Prostate gland (tissue), 2 donors: ENCODE measurements at places on chromosomes 6 and 20. TPM values are rescaled to one million over a fixed set of nuclear protein-coding genes. Genes with fewer than 3 reads are reported as not detected.

DNA sequence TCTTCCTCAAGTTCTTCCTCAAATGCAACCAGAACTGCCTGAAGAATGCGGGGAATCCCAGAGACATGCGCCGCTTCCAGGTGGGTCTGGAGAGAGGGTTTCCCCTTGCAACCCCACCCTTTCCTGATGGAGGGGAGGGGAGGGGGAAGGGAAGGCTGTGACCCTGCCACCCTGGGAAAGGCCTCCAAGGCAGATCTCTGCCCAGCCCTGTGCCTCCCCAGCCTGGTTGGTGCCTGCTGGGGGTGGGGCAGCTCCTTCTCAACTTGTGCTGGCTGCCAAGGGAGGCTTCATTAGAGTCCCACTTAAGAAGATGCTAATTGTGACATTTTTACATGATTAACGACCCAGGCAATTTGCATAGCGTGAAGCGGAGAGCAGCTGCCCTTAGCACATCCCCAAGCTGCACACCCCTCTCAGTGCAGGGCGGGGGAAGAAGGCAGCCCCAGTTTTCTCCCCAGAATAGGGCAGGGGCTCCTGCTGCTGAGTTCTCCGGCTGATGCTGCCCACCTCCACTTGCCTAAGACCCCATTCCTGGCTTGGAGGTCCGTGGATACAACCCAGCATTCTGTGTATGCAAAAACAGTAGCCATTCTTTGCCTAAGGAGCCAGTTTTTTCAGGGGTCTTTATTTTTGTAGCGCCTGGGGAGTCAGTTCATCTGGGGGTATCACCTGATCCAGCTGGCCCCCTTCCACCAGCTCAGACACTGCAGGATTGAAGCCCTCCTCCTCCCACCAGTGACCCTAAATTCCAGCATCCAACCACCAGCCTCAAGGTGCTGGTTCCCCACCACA, 51.7 kb downstream of the CPXM1 start:
- no peak for DNase-seq

- no peak for DNase-seq
Observed at GRCh38 chr6:42417641-42418112, 34.0 kb downstream of the TRERF1 start.

DNA sequence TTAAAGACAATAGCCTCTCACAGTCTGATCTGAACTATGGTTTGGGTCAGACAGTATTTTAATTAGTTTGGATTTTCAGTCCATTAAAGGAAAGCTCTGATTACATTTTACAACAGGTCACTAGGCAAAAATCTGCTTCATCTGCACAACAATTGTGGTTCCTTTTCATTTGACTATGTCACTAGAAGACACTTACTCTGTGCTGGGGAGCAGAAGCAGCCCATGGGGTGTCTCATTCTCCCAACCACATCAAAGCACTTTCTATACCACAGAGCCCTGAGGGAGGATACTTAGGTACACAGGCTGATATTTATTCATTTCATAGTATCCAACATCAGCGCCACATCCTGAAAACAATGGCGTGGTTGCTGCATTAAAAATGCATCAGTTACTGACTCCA, 36.6 kb upstream of the HDAC2 start:
- no peak for DNase-seq

GRCh38 chr6:132199343-132199742, 201.9 kb downstream of the MOXD1 start:
- no peak for DNase-seq

DNA sequence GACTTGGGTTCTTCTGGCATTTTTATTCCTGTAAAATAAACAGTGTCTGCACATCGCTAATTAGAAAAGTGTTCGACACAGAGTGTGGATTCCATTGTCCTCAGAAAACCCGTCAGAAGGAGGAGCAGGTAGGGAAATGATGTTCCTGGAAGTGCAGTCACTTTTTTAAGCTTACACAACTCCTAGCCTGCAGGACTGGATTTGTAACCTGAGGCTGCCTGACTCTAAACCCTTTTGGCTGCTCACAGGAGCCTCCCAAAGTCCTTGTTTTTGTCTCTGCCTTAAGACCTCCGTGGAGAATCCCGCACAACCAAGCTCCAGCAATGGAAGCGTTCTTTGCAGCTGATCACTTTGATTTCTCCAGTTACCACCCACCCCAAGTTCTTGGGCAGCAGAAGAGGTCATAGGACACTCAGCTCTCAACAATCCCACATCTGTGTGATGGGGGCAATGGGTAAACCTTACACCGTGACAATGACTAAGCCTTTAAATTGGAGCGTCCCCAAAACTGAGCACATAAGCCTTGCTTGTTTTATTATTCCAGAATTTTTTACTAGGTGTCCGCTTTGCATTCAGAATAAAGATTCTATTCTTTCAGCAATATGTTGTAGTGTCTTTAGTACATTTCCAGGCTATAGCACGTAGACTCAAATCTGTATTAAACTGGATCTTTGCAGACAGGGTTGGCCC, 227.9 kb downstream of the TBXT start:
- no peak for DNase-seq

DNA sequence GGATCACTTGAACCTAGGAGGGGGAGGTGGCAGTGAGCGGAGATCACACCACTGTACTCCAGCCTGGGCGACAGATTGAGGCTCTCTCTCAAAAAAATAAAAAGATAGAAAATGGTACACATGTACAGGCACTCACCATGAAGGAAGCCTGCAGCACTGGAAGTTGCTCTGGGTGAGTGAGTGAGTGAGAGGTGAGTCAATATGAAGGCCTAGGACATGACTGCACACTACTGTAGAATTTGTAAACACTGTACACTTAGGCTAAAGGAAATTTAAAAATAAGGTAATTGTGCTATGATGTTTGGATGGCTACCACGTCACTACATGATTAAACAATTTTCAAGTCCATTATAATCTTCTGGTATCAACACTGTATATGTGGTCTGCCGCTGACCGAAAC, 216.2 kb downstream of the FOXC1 start:
- DNase-seq: no peak

DNA sequence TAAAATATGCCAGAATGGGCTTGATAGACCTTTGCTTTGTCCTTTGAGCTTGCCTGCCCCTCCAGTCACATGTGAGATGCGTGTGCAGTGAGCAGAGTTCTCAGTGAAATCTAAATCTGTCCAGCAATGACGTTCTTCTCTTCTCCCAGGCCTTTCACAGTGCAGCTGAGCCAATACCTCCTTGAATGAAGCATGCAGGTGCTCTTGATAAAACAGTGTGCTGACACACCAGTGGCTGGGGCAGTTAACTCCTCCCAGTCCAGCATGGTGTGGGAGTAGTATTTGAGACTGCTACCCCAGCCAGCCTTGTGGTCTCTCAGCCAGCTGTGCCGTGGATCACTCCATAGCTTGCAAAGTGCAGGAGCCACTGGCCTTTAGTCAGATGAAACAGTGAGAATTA, 240.5 kb downstream of the FARS2 start:
- DNase-seq: no peak

GRCh38 chr6:99485395-99485773, 29.8 kb downstream of the USP45 start:
- DNase-seq: no peak

- no peak for DNase-seq
Observed at GRCh38 chr20:61525781-61526431, 273.8 kb downstream of the CDH4 start.

- DNase-seq: no peak
Observed at GRCh38 chr6:158283304-158283980, 28.8 kb upstream of the TULP4 start.

- peak; percentile 45 for DNase-seq
Observed at GRCh38 chr20:21702553-21703470, 2.7 kb upstream of the PAX1 start.

GRCh38 chr6:105781915-105782314, 304.2 kb upstream of the PRDM1 start:
- no peak for DNase-seq

GRCh38 chr6:110357664-110358552, at the start of gene METTL24:
METTL24 (minus strand) TSS chr6:110358349; CDS start chr6:110358272, 77 bp downstream.
- DNase-seq: no peak

GRCh38 chr6:783966-784735, 91.2 kb upstream of the EXOC2 start:
- DNase-seq: no peak

DNA sequence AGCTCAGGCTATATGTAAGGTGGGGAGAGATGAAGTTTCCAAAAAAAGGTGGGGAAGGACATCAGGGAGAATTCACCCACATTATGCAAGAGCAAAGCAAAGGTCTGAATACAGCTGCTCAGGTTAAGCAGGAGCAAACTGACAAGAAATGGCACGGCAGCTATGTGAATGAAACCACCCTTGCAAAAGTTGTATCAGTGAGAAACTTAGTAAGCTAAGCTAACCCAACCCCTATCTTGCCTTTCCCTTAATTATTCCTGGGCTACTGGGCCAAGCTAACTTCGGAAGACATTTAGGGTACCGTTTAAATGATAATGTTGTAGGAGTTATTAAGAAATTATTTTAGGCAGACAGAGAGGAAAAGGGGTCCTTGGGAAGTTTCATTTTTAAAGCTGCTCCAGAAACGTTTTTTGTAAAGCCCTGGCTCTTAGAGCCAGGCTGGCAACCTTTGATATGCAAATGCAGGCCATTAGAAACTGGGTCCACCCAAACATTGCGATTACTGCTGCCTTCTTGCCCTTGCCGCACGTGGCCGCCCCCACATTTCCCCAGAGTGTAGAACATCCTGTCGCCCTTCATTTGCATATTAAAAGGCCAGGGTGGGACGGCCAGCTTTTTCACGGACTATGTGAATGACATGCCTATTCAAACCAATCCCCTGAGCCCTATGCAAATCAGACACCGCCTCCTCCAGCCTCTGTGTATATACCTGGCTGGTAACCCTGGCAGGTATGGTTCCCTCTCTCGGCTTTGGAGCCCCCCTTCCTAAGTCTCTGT, 60.5 kb upstream of the SAMD5 start:
- no peak for DNase-seq

- no peak for DNase-seq
Observed at GRCh38 chr6:39378960-39379425, 56.5 kb upstream of the KCNK16 start.

GRCh38 chr6:157326979-157327378, 3.7 kb upstream of the TMEM242 start:
- no peak for DNase-seq

ZSCAN23 gene
- 5.3 TPM for total RNA-seq

EXOC2 gene
- 18.2 TPM for total RNA-seq

CAGE1 gene
- total RNA-seq: 0.09 TPM

LAMP5 gene
- 0.14 TPM for total RNA-seq

OPN5 gene
- 0.85 TPM for total RNA-seq

PACRG gene
- total RNA-seq: 63.8 TPM

LRRC73 gene
- total RNA-seq: 0.68 TPM

TRIM38 gene
- total RNA-seq: 8.7 TPM

OR2B6 gene
- total RNA-seq: not detected
